Activated T-cell treated with anti-CD3 and anti-CD28 coated beads, Interleukin-2, amount 50 U/mL, for 4 hours (primary cell): ENCODE measurements at places on chromosomes 5 and 9.

- DNase-seq: no peak
Observed at GRCh38 chr9:137879052-137879451, 1.5 kb downstream of the CACNA1B start.

- DNase-seq: no peak
Observed at GRCh38 chr5:146884066-146884626, 5.6 kb upstream of the PPP2R2B start.

GRCh38 chr9:16901590-16901989 is 31.1 kb upstream of the BNC2 start:
- DNase-seq: no peak

GRCh38 chr5:167440846-167441245 is 850.6 kb upstream of the WWC1 start:
- DNase-seq: no peak
